ENCODE measurements at places on chromosomes 4 and X.

DNA sequence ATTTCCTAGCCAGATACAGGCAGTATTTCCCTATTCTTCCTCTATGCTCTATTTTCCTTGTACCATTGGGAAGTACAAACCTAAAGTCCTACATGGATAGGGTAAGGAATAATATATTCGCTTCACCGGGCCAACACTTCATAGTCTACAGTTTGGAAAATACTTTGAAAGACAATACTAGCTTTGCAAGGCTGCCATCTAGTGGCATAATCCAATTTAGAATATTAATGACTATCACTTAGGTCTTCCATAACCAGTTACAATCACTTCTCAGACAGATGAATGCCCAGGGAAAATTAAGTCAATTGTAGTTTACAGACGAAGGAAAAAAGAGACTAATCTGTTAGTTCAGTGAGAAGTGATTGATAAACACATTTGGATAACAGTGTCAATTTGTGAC lies 141.0 kb upstream of the FAM47C start:
- no peak for DNase-seq

GRCh38 chrX:109187473-109188168 lies 294.3 kb downstream of the GUCY2F start:
- DNase-seq, result no peak

- peak; percentile 73 for DNase-seq
These were observed 38.8 kb upstream of the IGFBP7 start for GRCh38 chr4:57148831-57149505.

GRCh38 chrX:97252111-97252510 lies 368.4 kb downstream of the RPA4 start:
- no peak for DNase-seq
